ENCODE measurements at places on chromosomes 12 and 14.

GRCh38 chr12:31846405-31846804, 112.8 kb upstream of the RESF1 start:
- DNase-seq, result no peak

GRCh38 chr12:10186299-10186698, 7.5 kb downstream of the TMEM52B start:
- DNase-seq, result no peak

GRCh38 chr14:98035396-98035795, 1236.6 kb downstream of the BCL11B start:
- DNase-seq, result no peak

GRCh38 chr14:65565948-65566347, 153.4 kb downstream of the FUT8 start:
- DNase-seq, result no peak

DNA sequence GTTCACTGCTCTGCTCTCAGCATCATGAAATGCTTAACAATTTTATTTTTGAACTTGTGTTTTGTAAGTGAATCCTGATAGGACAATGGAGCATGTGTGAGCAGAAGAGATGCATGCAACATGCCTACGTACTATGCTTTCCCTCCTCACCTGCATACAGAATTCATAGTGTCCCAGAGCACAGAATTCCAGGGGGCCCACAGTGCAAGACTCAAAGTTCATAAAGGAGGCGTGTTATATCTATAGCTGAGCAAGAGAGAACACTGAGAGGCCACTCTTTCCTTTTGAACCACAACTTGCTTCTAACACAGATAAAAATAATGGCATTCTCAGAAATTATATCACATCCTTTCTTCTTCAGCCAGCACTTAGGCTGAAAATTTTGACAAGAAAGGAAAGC, 28.8 kb downstream of the BHLHE41 start:
- no peak for DNase-seq

GRCh38 chr14:61234215-61234916, 46.8 kb downstream of the TMEM30B start:
- DNase-seq, result no peak

DNA sequence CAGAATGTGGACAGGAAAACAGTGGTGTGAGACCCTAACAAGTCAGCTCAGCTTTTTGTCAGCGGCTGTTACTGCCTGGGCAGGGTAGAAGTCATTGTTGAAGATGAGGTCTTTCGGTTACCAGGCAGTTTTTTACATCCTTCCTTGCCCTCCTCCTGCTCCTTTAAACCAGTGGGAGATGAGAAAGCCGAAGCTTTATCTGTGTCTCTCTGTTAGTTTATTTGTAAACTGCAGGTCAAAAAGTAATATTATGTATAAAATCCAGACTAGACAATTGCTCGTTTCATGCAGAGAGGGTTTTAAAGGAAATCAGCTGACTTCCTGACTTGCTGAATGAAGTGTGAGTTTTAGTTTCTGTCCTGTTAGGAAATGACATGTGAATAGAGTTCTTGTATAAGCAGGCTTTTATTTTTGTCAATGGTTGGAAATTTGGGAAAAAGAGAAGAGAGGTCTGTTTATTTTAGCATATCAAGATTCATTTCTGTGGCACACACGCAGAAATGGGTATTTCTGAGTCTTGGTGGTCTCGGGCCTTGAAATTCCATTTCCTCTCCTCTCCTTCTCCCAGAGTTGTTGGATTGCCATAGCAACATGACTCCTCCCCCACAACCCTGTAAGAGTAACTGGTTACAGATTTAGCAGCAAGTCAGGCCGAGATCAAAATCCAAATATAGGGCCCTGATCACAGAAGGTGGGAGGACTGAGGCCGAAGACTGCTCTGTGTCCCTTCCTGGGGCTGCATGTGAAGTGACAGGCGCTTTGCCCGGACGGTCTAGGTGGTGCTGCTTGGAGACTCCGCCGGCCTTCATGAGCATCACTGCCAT, 60.8 kb downstream of the SAMD4A start:
- DNase-seq, result no peak

- no peak for DNase-seq
These were observed 1231.2 kb upstream of the FLRT2 start for GRCh38 chr14:84298663-84299195.

- DNase-seq, result no peak
These were observed 65.1 kb downstream of the SIX6 start for GRCh38 chr14:60573943-60574495.

DNA sequence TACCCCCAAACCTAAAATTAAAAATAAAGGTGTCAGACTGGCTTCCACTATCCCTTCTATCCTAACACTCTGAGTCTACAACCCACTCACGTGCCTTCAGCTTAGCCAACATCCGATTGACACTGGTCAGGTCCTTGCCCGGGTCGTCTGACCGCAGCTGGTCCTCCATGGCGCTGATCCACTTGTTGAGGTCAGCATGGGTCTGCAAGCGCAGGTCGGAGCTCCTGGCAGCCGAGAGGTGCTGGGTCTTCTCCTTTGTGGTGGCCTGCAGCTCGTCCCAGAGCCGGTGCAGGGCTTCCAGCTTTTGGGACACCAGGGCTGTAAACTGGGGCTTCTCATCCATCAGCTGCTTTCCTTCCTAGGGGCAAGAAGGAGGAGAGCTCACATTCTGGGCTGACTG, 78.0 kb downstream of the PLEKHG3 start:
- DNase-seq, result no peak

DNA sequence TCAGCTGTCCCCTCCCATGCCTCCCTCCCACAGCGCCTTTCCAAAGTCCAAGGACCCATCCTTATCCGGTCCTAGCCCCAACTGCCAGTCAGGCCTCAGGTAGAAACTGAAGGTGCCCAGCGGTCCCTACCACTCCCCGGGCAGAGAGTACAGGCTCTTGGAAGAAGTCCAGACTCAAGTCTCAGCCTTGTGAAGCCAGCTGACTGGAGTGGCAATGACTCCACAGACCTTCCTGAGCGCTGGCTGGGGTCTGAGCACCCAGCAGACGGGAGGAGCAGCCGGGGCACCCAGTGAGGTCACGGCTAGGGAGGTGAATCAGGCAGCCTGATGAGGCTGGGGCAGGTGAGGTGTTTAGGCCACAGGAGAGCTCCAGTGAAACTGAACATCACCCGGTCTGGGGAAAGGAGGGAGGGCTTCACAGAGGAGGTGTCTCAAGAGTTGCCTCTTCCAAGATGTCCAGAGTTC, 60.0 kb downstream of the ITPK1 start:
- no peak for DNase-seq

GRCh38 chr14:80867091-80867490, 74.4 kb downstream of the CEP128 start:
- no peak for DNase-seq

DNA sequence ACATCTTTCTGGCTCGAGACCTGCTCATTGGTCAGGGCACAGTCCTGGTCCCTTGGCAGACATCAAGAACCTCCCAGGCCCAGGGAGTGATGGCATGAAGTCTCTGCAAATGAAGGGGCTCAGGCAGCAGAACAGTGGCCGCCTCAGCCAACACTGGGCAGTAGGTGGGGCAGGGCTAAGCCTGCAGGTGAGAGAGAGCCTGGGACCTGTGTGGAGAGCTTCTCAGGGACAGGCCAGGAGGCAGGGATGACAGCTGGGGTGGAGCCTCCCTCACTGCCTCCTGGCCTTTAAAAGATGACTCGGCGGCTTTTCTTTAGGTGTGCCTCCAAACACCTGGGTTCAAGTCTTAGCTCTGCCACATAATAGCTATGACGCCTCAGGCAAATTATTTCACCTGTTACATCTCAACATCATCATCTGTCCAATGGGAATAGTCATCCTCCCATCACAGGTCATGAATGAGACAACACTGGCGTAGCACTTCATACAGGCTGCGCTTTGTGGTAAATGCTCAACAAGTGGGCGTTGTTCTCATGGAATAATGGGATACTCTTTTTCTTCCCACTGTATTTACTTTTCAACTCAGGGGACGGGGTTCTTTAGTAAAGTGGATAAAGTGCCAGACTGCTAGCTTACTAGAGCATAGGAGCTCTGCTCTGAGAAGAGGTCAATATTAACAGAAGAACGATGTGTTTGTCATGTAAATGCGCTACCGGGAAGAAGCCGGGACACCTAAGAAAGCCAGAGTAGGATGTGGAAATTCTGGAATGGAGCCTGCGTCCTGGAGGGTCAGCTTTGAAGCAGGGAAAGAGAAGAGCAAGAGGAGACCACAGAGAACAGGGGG, 277.4 kb downstream of the FOXN3 start:
- DNase-seq, result no peak

DNA sequence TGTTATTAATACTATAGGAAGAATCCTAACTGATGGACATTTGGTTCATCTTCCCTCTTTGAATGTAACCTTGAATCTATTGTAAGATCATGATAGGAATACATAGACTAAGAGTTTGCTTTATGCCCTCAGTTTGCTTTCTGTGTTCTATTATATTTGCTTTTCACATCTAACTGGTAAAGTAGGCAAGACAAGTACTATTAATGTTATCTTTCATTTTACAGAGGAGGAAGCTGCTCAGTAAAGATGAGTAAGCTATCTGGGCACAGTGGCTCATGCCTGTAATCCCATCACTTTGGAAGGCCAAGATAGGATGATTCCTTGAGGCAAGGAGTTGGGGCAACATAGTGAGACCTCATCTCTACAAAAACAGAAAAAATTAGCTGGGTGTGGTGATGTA, 103.0 kb downstream of the TMTC2 start:
- DNase-seq, result no peak

GRCh38 chr14:75597149-75597548, 18.7 kb downstream of the FLVCR2 start:
- DNase-seq, result no peak

GRCh38 chr14:50796390-50796789, 34.6 kb downstream of the NIN start:
- DNase-seq, result no peak

DNA sequence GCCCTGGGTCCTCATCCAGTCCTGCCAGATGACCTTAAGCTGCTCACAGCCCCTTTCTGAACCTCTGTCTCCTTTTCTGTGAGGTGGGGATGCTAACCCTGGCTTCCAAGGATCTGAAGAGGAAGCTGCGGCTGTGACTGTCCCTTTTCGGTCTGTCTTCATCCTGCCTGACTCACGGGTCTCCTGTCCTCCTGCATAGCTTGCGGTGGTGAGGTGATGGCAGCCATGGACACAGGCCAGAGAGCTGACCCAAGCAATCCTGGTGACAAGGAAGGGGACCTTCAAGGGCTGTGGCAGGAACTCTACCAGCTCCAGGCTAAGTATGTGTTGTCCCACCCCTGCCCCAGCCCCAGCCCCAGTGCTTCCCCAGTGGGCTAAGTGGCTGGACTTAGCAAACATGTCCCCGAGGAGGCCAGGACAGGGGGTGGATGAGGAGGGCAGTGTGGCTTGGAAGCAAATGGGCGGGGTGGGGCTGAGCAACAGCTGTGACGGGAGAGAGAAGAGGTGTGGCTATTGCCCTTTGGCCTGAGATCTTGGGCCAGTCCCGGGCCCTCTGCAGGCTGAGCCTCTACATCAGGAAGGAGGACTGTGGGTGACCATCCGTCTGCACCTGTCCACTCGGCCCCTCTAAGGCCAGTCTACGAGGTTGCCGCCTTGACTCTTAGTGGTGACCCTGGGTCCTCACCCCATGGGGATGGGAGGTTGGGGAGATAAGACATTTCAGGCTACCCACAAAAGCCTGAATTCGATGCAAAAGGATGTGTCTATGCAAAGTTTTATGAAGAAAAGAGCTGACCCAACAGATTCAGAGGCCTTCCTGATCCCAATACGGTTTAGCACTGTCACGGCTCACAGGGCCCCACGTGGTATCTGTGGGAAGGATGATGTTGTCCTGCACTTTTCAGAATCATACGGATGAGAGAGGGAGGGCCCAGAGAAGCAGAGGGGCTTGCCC, 1.1 kb downstream of the CCDC197 start:
- DNase-seq, result peak; percentile 15

GRCh38 chr14:100085462-100085861, 20.2 kb downstream of the EVL start:
- DNase-seq, result no peak

GRCh38 chr12:107033758-107034739, 47.1 kb upstream of the MTERF2 start:
- DNase-seq, result no peak

- no peak for DNase-seq
These were observed 52.6 kb downstream of the VRK1 start for GRCh38 chr14:96849733-96850132.

GRCh38 chr12:20549108-20549719, 145.9 kb upstream of the SLCO1C1 start:
- DNase-seq, result peak; percentile 60

GRCh38 chr14:71803539-71804260, 128.5 kb upstream of the RGS6 start:
- no peak for DNase-seq

- DNase-seq, result no peak
These were observed 991.6 kb downstream of the BCL11B start for GRCh38 chr14:98280436-98280835.

GRCh38 chr12:48881686-48882314, 16.1 kb upstream of the RND1 start:
- DNase-seq, result no peak

- DNase-seq, result no peak
These were observed 3.2 kb upstream of the MEG3 start for GRCh38 chr14:100822532-100823296.

GRCh38 chr12:13573698-13574321, 377.3 kb downstream of the EMP1 start:
- no peak for DNase-seq

DNA sequence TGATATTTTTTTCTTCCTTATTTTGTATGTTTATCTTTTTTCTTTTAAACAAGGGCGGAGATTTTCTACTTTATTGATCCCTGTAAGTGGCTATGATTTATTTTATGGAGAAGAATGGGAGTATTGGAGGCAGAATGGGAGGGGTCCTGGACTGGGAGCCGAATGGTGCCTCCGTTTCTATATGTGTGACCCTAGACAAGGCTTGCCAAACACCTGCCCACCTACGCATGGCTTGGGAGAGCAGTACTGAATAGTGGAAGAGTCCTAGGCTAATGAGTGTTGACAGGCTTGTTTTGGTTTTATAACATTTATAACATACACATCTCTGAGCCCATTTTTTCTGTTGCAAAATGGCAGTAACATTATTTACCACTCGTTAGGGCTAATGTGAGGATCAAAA, 29.0 kb downstream of the STK38L start:
- no peak for DNase-seq

GRCh38 chr12:127041985-127042625, 1224.9 kb upstream of the TMEM132C start:
- DNase-seq, result no peak

DNA sequence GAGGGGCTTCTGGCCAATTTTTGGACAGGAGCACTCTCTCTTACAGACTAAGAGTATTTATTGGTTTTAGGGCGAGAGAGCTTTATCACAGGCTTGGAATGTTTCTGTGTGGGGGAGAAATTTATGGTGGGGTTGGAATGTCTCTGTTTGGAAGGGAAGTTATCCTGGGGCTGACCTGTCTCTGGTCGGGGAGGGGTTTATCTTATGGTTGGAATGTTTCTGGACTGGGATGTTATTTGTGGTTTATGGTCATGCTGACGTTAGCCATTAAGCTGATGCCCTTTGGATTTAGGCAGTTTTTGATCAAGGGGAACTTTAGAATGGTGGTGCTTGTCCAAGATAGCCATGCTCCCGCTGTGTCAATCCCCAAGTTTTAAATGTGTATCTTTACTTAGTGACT, 614.8 kb downstream of the DIO2 start:
- DNase-seq, result peak; percentile 73

GRCh38 chr14:64725879-64726584, 21.8 kb downstream of the PLEKHG3 start:
- DNase-seq, result no peak

GRCh38 chr12:117052386-117053049, 46.7 kb downstream of the TESC start:
- DNase-seq, result no peak

- DNase-seq, result no peak
These were observed 30.4 kb downstream of the CCDC85C start for GRCh38 chr14:99573436-99574098.
